ENCODE measurements at places on chromosomes 16 and 17.

- DNase-seq, result no peak
Observed at GRCh38 chr16:66391726-66392670, 25.5 kb downstream of the CDH5 start.

DNA sequence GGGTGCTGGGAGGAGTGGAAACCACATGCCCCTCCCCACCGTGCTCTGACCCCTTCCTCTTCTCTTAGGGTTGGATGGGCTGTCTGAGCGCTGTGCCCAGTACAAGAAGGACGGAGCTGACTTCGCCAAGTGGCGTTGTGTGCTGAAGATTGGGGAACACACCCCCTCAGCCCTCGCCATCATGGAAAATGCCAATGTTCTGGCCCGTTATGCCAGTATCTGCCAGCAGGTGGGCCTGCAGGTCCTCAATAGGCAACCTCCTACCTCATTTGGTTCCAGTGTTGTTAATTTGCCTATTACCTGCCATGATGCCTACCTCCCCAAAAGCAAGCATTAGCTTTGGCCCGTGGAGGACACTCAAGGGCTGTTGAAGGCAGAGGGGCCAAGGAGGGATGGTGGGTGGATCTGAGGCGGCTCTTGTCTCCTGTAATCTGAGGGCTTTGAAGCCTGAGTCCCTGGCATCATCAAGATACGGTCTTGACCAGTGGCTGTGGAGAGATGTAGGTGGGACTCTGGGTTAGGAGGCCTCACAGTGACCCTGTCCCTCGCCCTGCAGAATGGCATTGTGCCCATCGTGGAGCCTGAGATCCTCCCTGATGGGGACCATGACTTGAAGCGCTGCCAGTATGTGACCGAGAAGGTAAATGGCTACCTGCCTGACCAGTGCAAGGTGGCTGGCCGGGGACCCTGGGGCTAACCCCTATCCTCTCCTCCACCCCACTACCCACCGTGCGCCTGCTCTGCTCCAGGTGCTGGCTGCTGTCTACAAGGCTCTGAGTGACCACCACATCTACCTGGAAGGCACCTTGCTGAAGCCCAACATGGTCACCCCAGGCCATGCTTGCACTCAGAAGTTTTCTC, 3.4 kb downstream of the ALDOA start:
- no peak for DNase-seq

GRCh38 chr17:77392376-77393273, 251.9 kb downstream of the SEC14L1 start:
- no peak for DNase-seq

DNA sequence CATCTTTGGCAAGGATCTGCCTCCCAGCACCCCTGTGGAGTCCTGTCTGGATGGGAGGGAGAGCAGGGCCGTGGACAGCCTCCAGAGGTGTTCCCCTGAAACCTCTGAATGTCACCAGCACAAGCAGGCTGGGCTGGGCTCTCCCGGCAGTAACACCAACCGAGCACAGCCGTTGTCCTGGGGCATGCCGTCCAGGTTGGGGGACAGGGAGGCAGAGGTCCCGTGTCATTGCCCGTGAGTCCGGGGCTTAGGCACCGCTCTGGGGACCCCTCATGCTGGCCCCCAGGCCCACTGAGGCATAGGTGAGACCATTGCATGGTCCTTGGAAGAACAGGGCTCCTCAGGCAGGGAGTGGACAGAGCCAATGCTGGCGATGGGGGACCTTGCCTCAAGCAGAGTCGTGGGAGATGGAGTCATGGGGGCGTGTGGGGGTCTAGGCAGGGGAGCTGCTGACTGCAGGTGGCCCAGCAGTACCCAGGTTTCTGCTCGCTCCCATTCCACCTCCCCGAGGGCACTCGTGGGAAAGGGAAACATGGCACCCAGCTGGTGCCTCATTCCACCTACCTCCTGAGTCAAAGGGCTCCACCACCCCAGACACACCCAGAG, 17.5 kb downstream of the ENDOV start:
- no peak for DNase-seq
